ENCODE measurements at places on chromosomes 3 and 15. TPM values are rescaled to one million over a fixed set of nuclear protein-coding genes. Genes with fewer than 3 reads are reported as not detected.

Gene FAM81A
- 2.3 TPM for total RNA-seq

Gene GPR27
- total RNA-seq, result 8.0 TPM

Gene IDH3A
- total RNA-seq, result 91.6 TPM

Gene MAPKAPK3
- total RNA-seq, result 97.3 TPM

Gene STARD9
- total RNA-seq, result 6.4 TPM

Gene SST
- not detected for total RNA-seq

Gene ACAP2
- total RNA-seq, result 685 TPM

Gene HRG
- total RNA-seq, result not detected

Gene BOC
- total RNA-seq, result 40.2 TPM

Gene LMAN1L
- not detected for total RNA-seq

Gene NR1I2
- total RNA-seq, result 0.67 TPM

Gene PLSCR2
- not detected for total RNA-seq

Gene SPESP1
- 4.0 TPM for total RNA-seq

Gene AMT
- total RNA-seq, result 7.9 TPM

Gene SI
- not detected for total RNA-seq

Gene MST1
- total RNA-seq, result 21.5 TPM

Gene EPHB3
- total RNA-seq, result 2.7 TPM

Gene PYGO1
- 30.1 TPM for total RNA-seq

Gene SCAP
- 56.8 TPM for total RNA-seq

Gene PRSS50
- total RNA-seq, result 1.7 TPM

Gene MAGI1
- total RNA-seq, result 60.5 TPM

Gene RNF13
- total RNA-seq, result 143 TPM

Gene CPN2
- not detected for total RNA-seq

Gene ZNF80
- total RNA-seq, result not detected

Gene ACP3
- total RNA-seq, result 9.7 TPM

Gene NANOGP8
- total RNA-seq, result 3.2 TPM

Gene ARNT2
- 19.1 TPM for total RNA-seq

Gene IL17RE
- total RNA-seq, result 3.7 TPM

Gene GOLGA8R
- 22.2 TPM for total RNA-seq

Gene PSTPIP1
- total RNA-seq, result 4.4 TPM

Gene SPINK8
- total RNA-seq, result not detected

Gene GRK7
- total RNA-seq, result not detected

Gene LXN
- total RNA-seq, result 19.6 TPM

Gene CACNA2D3
- total RNA-seq, result 4.8 TPM

Gene WDR93
- total RNA-seq, result 2.3 TPM

Gene GALNT15
- total RNA-seq, result 45.2 TPM

All from thyroid gland (tissue), 4 donors.